ENCODE measurements at places on chromosomes 5 and 9.

DNA sequence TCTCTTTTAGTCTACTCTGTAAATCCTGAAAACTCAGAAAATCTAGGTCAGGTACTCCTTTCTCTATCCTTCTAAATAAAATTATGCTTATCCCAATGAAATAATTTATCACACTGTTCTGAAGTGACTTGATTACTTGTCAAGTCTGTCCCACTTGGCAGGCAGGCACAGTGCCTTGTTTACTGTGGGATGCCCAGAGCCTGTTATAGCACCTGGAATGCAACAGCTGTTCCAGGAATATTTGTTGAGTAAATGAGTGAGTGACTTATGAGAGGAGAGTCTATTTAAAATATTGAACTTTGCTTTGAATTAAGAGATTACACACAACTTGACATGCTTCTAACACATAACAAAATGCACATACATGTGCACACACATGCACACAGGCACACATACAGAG lies 130.0 kb downstream of the MPDZ start:
- no peak for DNase-seq

DNA sequence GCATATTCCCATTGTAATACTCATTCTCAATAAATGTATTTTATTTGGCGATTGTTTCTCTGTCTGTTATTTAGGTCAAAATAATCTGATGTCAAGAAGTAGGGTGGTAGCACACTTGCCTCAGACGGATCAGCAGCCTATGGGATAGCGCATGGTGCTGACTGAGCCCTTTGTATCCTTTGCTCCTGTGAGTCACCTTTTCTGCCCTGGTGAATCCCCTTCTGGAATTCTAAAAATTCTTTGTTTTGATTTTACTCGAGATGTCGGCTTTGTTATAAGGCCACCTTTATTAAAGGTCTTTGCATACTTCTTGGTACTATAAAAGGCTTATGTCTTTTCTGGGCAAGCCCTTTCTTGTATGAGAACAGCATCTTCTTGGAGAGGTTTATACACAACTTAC lies 1187.8 kb downstream of the CDH9 start:
- no peak for DNase-seq

GRCh38 chr5:72280581-72281069 lies 39.4 kb downstream of the MRPS27 start:
- DNase-seq, result no peak

GRCh38 chr5:31731016-31731415 lies 92.1 kb downstream of the PDZD2 start:
- no peak for DNase-seq

GRCh38 chr9:13787234-13787833 lies 507.8 kb upstream of the MPDZ start:
- no peak for DNase-seq

GRCh38 chr5:147830035-147830434 lies 1.4 kb downstream of the SPINK1 start:
- no peak for DNase-seq

GRCh38 chr9:10443868-10444204 lies 169.0 kb downstream of the PTPRD start:
- no peak for DNase-seq

DNA sequence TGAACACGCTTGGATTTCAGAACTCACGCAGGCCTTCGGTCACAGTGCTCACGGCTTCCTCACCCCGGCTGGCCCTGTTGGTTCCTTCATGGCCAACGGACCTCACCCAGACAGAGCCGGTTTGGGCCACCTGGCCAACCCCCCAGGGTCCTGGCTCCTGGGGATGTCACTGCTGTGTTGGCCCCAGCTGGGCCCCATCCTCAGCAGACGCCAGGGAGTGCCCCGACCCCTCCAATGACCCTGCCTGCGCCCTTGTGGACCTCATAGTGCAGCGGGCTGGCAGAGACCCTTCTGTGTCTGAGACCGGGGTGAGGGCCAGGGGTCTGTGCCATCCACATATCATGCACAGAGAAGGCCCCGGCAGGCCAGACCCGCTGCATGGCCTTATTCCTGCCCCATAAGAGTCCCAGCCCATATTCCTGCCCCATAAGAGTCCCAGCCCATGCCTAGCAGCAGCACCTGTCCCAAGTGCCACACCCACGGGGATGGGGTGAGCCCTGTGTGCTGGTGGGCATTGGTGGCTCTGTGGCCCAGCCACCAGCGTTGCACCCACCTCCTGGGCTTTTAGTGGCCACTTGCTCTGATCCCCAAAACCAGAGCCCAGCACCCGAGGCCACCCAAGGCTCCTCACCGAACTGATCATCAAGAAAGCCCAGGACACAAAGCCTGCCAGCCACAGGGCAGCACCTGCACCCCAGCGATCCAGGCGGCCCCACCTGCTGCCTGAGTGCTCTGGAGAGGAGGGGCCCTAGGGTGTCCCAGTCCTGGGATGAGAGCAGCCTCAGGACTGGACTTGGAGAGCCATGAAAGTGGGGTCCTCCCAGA lies 1.3 kb upstream of the LPCAT1 start:
- DNase-seq, result peak; percentile 32

GRCh38 chr5:134133188-134133994 lies 18.9 kb downstream of the TCF7 start:
- no peak for DNase-seq

DNA sequence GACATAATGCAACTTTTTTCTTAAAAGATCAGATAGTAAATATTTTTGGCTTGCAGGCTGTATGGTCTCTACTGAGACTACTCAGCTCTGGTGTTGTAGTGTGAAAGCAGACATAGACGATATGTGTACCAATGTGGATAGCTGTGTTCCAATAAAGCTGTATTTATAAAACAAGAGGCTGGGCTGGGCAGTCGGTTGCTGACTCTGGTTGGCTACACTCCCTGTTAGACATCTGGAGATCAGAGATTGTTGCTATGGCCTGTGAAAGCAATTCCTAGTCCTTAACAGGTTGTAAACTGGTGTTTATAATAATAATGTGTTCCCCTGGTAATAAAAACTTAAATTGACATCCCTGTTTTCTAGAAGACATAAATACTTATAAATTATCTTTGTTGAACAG lies 24.4 kb upstream of the SCAMP1 start:
- no peak for DNase-seq

DNA sequence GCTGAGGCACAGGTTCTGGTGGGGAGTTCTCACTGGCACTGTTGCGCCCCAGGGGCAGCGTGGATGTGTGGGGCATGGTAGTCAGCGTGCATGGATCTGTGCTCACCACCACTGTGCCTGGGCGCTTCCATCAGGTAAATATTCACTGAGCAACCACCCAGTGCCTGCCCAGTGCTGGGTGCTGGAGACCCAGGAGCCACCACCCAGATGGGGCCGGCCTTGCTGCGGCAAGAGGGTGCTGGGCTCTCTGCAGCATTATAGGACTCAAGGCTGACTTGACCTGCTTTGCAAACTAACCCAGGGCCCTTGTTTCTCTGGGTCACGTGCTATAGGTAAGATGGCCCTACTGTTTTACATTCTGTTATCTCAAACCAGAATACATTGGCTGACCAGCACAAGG lies 60.5 kb downstream of the DAP start:
- no peak for DNase-seq

- no peak for DNase-seq
These were observed 118.4 kb downstream of the PLK2 start for GRCh38 chr5:58341476-58341875.

GRCh38 chr5:14580398-14581034 lies 1.1 kb upstream of the OTULINL start:
- DNase-seq, result no peak

DNA sequence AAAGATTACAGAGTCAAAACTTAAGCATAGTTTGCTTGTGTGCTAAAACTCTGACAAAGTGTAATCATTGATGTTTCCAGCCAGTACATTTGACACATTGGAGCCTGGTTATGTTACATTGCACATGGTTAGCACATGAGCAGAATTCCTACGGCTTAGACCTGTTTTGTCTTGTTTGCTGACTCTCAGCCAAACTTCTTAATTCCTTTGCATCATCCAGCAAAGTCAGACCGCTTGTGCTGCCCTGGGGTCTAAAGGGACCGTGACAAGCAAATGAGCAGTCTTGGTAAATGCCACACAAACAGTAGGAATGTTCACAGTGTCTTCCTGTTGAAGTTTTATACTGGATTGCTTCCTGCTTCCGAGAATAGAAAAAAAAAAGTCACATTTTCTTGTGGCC lies 72.0 kb upstream of the ENTREP1 start:
- no peak for DNase-seq

DNA sequence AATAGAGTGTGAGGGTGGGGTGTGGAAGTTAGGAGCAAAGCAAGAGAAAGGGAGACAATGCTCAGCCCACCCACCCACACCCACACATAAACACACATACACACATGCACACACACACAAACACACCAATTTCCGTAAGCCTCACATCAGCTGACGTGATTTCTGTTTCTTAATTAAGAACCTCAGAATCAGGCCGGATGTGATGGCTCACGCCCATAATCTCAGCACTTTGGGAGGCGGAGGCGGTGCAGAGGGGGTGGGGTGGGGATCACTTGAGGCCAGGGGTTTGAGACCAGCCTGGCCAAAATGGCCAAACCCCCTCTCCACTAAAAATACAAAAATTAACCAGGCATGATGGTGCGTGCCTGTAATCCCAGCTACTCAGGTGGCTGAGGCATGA lies 26.4 kb upstream of the PIK3R1 start:
- no peak for DNase-seq

DNA sequence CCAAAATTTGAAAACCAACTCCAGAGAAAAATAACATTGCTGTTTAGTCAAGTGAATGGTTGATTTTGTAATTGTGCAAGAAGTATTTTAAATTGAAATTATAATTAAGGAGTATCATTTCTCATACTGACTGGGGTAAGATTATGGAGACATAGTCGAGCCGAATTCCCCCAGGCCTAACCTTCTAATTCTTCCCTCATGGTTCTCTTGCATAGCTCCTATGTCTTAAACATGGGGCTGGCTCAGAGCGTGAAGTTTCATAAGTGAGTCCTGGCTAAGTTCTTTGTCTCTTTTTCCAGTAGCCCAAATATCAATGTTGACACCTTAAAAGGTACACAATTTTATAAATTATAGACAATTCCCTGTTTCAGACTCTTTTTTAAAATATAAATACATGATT lies 46.7 kb upstream of the ANXA1 start:
- DNase-seq, result no peak

DNA sequence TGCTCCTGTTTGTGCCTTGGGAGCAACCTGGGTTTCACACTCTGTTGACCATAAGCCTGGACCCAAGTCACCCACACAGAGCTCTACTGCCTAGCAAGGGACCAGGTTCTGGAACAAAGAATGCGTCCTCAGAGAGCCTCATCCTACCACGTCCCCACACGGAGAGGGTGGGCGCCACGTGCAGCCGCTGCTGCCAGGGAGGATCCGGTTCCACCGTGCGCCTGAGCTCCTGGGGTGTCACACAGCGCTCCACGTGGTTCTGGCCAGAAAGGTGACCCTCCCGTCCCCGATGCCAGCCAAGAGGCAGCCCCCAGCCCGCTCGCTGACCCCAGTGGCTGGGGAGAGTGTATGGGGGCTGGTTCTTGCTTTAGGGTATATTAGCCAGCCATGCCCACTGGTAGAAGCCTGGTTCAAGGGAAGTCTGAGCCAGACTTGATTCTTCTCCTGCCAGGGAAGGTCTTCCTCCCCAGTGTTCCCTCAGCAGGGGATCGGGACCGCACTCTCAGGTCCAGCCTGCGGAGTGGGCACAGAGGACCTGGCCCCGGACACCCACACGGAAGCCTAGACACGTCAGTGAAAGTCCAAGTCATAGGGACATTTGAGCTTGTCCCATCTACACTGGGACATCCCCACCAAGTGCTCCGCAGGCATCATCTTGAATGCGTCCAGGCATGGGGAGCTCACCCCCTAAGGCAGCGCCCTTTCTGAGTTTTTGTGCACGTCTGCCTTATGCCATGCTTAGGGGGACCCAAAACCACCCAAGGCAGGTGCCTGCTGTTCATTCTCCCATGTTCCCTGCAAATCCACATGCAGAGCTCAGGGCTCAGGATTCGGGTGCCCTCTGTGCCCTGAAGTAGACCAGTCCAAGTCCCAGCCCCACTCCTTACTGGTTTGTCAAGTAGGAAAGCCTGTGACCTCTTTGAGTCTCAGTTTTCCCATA lies 2.4 kb downstream of the FCN1 start:
- peak; percentile 26 for DNase-seq

GRCh38 chr5:3741374-3741770 lies 145.7 kb downstream of the IRX1 start:
- no peak for DNase-seq
